Renal cortex interstitium (tissue), 15 donors: ENCODE measurements at places on chromosomes 5 and 9. TPM values are rescaled to one million over a fixed set of nuclear protein-coding genes. Genes with fewer than 3 reads are reported as not detected.

Gene EEIG1
- polyA plus RNA-seq = 35.0 TPM

Gene SCAMP1
- 51.4 TPM for polyA plus RNA-seq

GRCh38 chr5:79512471-79513307 lies 1.2 kb downstream of the HOMER1 start:
- no peak for DNase-seq

GRCh38 chr5:59346982-59347381 lies 546.5 kb downstream of the PDE4D start:
- no peak for DNase-seq

DNA sequence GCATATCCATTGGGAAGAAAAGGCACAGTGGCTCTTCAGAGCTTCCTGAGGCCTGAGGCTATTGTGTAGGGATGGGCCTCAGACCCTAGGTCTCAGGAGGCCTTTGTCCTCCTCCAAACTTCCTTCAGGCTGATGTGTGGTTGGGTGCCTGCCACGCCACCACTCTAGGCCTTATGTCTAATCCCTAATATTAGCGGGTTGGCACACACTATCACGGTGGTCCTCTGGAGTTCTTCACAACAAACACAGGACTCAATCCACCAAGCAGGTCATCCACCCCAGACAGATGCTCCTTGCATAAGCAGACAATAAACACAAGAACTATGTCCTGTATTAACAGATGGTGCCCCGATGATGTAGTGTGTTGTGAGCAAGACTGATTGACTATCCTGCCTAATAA lies 31.0 kb upstream of the FSTL4 start:
- DNase-seq = no peak
